Stimulated activated naive CD8-positive, alpha-beta T cell treated with anti-CD3 and anti-CD28 coated beads, Interleukin-15, Interleukin-2, amounts not matched to agents 100 U/mL and 50 U/mL, for 24 hours (primary cell): ENCODE measurements at places on chromosomes 11 and 22.
A peak's percentile ranks its signal among the peaks of the same experiment; 100 is the strongest.

DNA sequence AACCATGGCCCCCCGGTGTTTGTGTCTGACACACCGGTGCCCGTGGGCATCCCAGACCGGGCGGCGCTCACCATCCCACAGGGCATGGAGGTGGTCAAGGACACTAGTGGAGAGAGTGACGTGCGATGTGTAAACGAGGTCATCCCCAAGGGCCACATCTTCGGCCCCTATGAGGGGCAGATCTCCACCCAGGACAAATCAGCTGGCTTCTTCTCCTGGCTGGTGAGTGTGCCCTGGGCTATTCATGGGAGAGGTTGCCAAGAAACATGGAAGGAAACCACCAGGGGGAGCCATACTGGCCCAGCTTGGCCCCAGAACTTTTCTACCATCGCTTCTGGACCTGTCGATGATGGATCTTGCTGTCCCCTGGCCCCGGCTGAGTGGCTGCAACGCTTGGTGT, 36.5 kb downstream of the PRDM11 start:
- peak; percentile 23 for DNase-seq

GRCh38 chr11:74941492-74941891, 7.4 kb downstream of the XRRA1 start:
- no peak for DNase-seq

DNA sequence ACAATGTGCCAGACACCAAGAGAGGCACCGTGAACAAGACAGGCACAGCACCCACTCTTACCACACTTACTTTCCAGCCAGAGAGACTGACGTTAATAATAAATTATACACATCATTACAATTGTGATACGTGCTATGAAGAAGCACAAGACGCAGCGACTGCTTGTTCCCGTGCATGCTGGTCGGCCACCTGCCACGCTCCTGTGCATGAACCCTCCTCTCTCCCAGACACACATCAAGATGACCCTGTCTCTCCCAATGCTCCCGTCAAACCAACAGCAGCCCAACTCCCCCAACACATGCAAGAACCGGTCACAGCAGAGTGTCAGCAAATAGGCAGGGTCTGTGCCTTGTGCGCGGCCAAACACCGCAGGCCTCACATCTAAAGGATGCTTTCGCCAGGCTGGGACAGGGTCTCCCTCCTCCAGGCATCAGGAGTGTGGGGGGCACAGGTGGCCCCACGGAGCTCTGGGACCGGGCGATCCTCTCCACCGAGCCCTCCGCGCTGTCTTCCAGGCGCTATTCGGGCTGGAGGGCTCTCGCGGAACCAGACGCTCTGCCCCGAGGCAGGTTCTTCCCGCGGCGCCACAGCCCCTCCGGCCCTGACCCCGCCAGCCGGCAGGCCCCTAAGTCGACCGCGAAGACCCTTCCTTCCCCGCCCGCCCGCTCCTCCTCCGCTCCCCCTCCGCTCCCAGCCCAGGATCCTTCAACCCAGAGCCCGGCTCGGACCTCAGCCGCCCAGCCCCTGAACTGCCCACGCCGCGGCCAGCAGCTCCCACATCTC, 533 bp downstream of the SERGEF start:
- DNase-seq: peak; percentile 15

DNA sequence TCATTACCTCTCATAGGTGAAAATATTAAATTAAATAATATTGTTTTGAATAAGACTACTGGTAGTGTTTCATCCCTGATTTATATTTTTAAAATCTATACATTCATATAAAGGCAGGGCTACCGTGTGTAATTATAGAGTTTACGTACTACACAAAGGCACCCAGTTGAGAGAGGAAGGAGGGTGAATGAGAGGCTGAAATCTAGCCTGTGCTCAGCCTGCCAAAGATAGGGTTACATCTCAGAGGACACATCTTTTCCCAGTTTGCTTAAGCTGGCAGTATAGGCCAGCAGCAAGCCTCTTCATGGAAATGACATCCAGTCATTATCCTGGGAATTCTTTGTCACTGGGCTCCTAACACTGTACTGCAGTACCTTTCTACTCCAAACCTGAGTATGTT, 7.5 kb upstream of the B3GNT6 start:
- no peak for DNase-seq

DNA sequence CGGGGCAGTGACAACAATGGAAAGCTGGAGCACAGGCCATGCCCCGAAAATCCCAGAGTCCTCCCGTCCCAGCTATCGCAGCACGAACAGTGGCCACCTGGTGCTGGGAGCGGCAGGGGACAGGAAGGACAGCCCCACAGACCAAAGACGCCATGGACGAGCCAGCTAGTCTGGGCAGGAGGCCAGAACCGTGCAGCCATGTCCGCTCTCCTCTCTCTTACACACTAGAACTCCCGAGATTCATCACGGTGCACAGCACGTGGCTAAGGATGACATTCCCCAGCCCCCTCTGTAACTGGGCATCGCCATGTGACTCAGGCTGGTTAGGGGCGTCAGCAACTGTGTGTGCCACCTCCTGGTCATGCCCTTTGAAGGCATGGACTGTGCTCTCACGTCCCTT, 4.6 kb downstream of the CDPF1 start:
- no peak for DNase-seq

- DNase-seq: no peak
Observed at GRCh38 chr11:91299980-91300379, 924.6 kb upstream of the FAT3 start.

DNA sequence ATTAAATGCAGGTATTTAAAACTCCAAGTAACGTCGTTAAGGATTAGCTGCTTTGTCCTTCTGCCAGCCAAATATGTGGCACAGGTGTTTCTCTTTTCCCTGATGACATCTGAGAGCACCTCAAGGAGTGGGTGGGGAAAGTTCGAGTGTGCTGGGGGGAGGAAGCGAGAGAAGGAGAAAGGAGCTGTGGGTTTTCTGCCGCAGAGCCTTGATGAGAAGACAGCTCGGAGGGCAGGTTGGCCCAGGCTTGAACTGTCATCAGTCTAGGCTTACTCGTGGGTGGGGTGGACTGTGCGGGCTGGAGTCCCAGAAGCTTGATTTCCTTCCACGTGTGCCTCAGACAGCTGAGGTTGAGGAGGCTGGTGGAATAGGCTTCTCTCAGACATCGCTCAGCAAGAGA, 15.2 kb upstream of the SORL1-AS1 start:
- peak; percentile 82 for DNase-seq

GRCh38 chr22:42905217-42905616, 48.1 kb upstream of the ARFGAP3 start:
- DNase-seq: no peak

GRCh38 chr22:40263191-40263590, 83.1 kb upstream of the ADSL start:
- no peak for DNase-seq

DNA sequence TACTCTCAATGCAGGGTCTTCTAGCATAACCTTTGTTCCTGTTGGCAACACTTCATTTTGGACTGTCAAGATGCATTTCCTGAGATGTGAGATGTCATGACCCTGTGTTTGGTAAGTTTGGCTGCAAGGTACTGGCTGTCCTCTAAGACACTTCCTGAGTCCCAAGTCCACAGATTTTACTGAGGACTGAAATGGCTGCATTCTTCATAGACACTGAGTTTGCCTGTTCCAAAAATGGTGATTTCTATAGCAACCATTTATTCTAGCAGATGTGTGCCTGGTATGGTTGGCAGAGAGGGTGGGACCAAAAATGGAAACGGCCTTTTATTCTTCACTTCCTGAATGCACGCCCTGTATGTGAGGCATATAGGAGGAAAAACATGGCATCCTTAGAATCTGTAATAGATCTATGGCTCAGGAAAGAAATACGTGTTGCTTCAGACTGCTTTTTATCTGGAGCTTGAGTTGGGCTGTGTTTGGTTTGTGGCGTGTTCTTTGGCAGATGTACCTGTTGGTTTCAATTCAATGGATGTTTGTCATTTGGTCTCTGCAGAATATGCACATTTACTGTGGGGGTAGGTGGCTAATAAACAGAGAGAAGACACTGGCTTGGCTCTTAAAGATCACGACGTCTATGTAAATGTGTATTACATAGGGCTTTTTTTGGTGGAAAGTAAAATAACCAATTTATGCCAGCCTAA, 62.4 kb downstream of the ZBTB16 start:
- no peak for DNase-seq

- DNase-seq: no peak
Observed at GRCh38 chr22:27344546-27344945, 457.0 kb downstream of the MN1 start.

DNA sequence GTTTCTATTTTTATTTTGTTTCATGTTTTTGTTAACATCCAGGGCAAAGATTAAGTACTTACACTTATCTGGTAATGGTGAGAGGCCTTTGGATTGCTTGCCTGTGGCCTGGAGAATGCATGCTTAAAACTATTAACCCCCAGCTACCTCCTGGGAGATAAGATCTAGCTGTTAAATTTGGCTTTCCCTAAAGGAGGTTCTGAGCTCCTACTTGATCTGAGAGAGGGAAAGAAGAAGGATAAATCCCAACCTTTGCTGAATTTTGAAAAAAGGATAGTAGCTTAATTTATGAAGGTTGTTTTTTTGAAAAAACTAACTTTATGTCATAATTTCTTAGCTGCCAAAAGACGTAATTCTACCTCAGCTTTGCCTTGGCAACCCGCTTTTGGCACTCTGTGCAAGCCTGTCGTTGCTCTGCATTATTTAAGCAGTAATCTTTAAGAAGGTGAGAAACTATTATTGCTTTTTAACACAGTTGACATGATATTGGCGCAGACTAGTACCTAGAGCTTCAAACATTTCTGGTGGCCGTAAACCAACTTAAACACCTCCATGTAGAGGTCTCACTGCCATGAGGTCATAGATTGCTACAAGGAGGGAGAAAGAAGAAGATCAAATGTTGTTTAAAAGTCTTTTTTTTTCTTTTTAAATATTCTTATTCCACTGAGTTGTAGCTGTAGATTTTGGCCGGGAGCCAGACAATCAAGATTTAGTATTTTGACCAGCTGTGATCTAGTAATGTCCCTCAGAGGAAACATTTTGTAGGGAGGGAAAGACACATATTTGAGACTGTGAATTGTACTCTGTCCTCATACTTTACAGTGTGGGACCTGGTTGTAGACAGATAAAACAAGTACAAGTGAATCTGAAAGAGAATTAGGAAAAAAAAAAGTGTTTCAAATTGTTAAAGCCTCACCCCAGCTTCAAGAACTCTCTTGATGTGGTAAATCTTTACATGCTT, 74.4 kb downstream of the WNT11 start:
- DNase-seq: no peak

GRCh38 chr22:21082248-21082647, 36.5 kb downstream of the LRRC74B start:
- DNase-seq: no peak

- no peak for DNase-seq
Observed at GRCh38 chr11:31657091-31657490, 147.5 kb downstream of the ELP4 start.

GRCh38 chr11:69094111-69094914, 45.6 kb downstream of the TPCN2 start:
- no peak for DNase-seq
